ENCODE measurements at places on chromosomes 12 and 14.

GRCh38 chr12:41520869-41521268, 332.7 kb downstream of the PDZRN4 start:
- no peaks in the 10 kb centered on the region for H3K36me3 ChIP-seq
- no peak overlapping the region for H3K4me3 ChIP-seq
- no peak overlapping the region for H3K27ac ChIP-seq
- peaks cover 5% of the 10 kb centered on the region for H3K4me1 ChIP-seq

DNA sequence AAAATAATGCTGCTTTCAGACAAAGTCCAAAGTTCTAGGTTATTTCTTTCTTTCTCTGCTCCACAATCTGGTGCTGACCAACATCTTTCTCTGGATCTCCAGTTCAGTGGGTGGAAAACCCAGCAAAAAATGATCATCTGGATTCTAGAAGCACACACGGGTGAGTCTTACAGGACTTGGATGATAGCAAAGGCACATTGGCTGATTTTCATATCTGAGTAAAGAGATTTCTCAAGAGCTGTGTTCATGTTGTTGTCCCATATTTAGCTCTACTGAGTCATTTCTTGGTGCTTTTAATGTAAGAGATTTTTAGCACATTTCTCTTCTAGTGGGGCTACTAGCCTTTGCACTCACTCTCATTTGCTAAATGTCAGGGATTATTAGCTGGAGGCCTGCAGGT, 336.7 kb downstream of the GALC start:
- H3K4me1 ChIP-seq = no peaks in the 10 kb centered on the region
- no peak overlapping the region for H3K4me3 ChIP-seq
- DNase-seq = no peak
- H3K27ac ChIP-seq = no peak overlapping the region
- H3K36me3 ChIP-seq = no peaks in the 10 kb centered on the region
- no peaks in the 10 kb centered on the region for H3K27me3 ChIP-seq

DNA sequence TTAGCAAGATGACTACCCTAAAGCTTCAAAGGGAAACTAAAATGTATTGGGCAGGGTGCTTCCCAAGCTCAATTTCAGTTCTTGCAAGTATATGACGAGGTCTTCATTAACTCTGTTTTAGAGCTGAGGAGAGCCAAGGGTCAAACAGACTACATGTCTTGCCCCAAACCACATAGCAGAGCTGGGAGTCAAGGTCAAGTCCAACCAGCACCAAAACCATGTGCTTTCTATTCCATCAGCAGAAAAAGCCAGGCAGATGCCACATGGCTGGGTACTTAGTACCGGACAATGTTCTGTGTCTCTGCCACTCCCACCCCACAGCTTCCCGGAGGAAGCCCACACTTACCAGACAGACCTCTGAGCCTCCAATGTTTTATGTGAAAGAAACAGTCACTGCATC, 17.6 kb downstream of the NID2 start:
- H3K4me3 ChIP-seq = no peak overlapping the region
- H3K4me1 ChIP-seq = peaks cover 4% of the 10 kb centered on the region
- H3K36me3 ChIP-seq = no peaks in the 10 kb centered on the region
- no peak overlapping the region for H3K27ac ChIP-seq
- H3K27me3 ChIP-seq = no peaks in the 10 kb centered on the region
- no peak for DNase-seq

GRCh38 chr12:93773122-93773871, 96.1 kb downstream of the CRADD start:
- H3K4me1 ChIP-seq = no peaks in the 10 kb centered on the region
- DNase-seq = no peak
- H3K4me3 ChIP-seq = no peak overlapping the region
- H3K27ac ChIP-seq = no peak overlapping the region

DNA sequence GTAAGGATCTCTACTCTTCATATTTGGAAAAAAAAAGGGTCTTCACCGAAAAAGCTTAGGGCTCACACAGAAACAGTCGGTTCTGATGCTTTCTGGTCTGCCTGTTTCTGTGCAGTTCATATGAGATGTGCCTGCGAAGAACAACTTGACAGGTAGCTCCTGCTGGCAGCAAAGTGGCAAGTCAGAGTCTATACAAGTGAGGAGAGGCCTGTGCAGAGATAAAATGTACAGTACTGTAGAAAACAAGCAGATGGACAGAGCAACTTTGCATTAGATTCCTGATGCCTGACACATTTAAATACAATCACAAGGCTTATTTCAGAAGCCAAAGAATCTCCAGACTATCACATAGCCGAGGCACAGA, 936.0 kb downstream of the DIO2 start:
- H3K27ac ChIP-seq = no peak overlapping the region
- H3K4me1 ChIP-seq = peaks cover 11% of the 10 kb centered on the region
- no peak for DNase-seq
- no peak overlapping the region for H3K4me3 ChIP-seq
- no peaks in the 10 kb centered on the region for H3K36me3 ChIP-seq

- H3K27ac ChIP-seq = no peak overlapping the region
- H3K4me3 ChIP-seq = no peak overlapping the region
- H3K36me3 ChIP-seq = no peaks in the 10 kb centered on the region
- no peak for DNase-seq
- H3K27me3 ChIP-seq = no peaks in the 10 kb centered on the region
Measured at GRCh38 chr12:63292471-63293221, 141.6 kb upstream of the AVPR1A start.

GRCh38 chr12:65430571-65431306, 152.3 kb downstream of the MSRB3 start:
- H3K4me1 ChIP-seq = no peaks in the 10 kb centered on the region
- H3K36me3 ChIP-seq = no peaks in the 10 kb centered on the region
- DNase-seq = no peak
- H3K27me3 ChIP-seq = no peaks in the 10 kb centered on the region
- no peak overlapping the region for H3K4me3 ChIP-seq

DNA sequence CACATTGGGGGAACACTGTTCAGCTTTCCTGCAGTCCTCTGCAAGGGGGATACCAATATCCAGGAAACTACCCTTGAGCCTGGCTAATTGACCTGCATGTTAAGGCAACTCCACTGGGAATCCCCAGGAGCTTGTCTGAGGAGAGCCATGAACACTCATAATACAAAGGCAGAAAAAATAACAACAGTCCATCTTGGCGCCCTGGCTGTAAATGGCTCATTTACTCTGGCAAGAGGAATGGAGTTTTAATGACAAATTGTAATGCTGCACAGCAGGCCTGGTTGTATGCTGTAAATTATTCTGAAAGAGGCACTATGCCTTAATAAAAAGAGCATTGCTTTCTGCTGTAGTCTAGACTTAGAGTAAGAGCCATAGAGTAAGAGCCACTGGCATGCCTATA, 58.3 kb downstream of the SLC8A3 start:
- H3K27me3 ChIP-seq = peaks cover 17% of the 10 kb centered on the region
- no peak overlapping the region for H3K4me3 ChIP-seq
- no peaks in the 10 kb centered on the region for H3K36me3 ChIP-seq
- no peaks in the 10 kb centered on the region for H3K4me1 ChIP-seq
- H3K27ac ChIP-seq = no peak overlapping the region

DNA sequence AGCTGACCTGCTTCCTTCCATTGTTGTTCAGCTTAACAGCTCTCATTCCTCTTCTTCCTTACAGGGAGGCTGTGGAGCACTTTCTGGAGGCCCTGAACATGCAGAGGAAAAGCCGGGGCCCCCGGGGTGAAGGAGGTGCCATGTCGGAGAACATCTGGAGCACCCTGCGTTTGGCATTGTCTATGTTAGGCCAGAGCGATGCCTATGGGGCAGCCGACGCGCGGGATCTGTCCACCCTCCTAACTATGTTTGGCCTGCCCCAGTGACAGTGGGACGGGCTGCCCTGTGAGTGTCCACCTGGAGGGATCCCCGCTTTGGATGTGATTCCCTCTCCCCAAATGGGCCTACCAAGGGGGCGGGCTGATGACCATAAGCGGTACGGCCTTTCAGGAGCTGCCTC, 20.5 kb downstream of the PEX5 start:
- no peak overlapping the region for H3K27ac ChIP-seq
- H3K27me3 ChIP-seq = no peaks in the 10 kb centered on the region
- no peaks in the 10 kb centered on the region for H3K4me1 ChIP-seq

GRCh38 chr12:3704512-3705353, 48.2 kb downstream of the CRACR2A start:
- H3K4me1 ChIP-seq = no peaks in the 10 kb centered on the region
- DNase-seq = no peak
- no peaks in the 10 kb centered on the region for H3K27me3 ChIP-seq
- H3K27ac ChIP-seq = no peak overlapping the region
- no peak overlapping the region for H3K4me3 ChIP-seq

- no peaks in the 10 kb centered on the region for H3K4me1 ChIP-seq
- H3K27ac ChIP-seq = no peak overlapping the region
- H3K27me3 ChIP-seq = peaks cover 2% of the 10 kb centered on the region
- no peaks in the 10 kb centered on the region for H3K36me3 ChIP-seq
Measured at GRCh38 chr12:107554941-107555340, 130.7 kb upstream of the PWP1 start.

DNA sequence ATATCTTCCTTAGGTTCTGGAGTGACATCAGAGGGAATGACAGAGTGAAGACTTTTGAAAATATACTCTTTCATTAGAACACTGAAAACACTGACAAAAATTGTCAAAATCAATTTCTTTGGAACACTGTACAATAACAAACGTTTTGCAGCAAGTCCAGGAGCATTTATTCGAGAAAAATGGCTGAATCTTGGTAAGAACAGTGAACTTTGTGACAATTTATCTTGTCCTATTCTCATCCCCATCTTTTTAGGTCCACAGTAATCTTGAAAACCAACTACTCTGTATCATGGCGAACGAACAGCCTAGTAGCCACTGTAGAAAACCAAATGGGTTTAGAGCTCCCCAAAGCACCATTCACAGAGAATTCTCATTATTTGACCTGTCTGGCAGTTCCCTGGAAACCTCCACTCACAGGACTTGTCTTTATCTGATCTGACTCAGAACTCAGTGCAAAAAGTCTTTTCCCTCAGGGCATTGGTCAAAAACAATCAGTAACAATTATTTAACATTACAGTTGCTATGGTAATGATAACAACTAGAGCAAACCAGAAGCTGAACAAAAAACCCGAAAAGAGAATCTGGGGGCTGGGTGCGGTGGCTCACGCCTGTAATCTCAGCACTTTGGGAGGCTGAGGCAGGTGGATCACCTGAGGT, 20.3 kb upstream of the PPP2R5E start:
- H3K27ac ChIP-seq = no peak overlapping the region
- no peaks in the 10 kb centered on the region for H3K4me1 ChIP-seq
- no peak for DNase-seq
- H3K4me3 ChIP-seq = no peak overlapping the region
- no peaks in the 10 kb centered on the region for H3K36me3 ChIP-seq
- no peaks in the 10 kb centered on the region for H3K27me3 ChIP-seq

- no peaks in the 10 kb centered on the region for H3K27me3 ChIP-seq
- H3K4me3 ChIP-seq = no peak overlapping the region
- DNase-seq = no peak
- H3K27ac ChIP-seq = no peak overlapping the region
Measured at GRCh38 chr12:46763230-46763629, 62.6 kb downstream of the SLC38A4 start.

DNA sequence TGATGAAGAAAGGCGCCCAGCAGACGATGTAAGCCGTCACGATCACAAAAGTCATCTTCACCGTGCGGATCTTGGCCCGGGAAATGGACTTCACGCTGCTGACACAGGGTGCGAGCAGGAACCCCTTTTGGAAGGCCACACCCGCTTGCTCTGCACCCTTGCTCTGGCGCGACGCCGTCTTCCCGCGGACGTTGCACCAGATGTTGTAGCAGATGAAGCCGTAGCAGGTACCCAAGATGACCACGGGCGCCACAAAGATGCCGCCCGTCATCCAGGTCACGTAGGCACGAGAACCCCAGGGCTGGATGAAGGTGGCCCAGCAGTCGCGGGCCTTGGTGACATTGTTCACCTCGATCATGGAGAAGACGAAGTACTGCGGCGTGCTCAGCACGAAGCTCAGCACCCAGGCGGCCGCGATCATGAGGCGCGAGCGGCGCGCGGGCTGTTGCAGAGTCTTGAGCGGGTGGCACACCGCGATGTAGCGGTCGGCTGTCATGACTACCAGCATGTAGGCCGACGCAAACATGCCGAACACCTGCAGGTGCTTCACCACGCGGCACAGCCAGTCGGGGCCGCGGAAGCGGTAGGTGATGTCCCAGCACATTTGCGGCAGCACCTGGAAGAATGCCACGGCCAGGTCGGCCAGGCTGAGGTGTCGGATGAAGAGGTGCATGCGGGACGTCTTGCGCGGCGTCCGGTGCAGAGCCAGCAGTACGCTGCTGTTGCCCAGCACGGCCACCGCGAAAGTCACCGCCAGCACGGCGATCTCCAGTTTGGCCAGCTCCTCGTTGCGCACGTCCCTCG, 890 bp downstream of the AVPR1A start:
- no peak overlapping the region for H3K27ac ChIP-seq
- no peaks in the 10 kb centered on the region for H3K36me3 ChIP-seq
- H3K4me1 ChIP-seq = peaks cover 15% of the 10 kb centered on the region
- H3K4me3 ChIP-seq = peak overlapping the region; percentile 73
- peaks cover 75% of the 10 kb centered on the region for H3K27me3 ChIP-seq

All from neuronal stem cell (in vitro differentiated cells).